ENCODE measurements at places on chromosomes 13 and 19.

GRCh38 chr19:30204721-30205120, 167.5 kb upstream of the ZNF536 start:
- DNase-seq, result no peak

GRCh38 chr19:11435833-11436313, 438 bp downstream of the PRKCSH start:
- no peak for DNase-seq

- DNase-seq, result no peak
These were observed 83.3 kb downstream of the ERCC5 start for GRCh38 chr13:102928941-102929675.

DNA sequence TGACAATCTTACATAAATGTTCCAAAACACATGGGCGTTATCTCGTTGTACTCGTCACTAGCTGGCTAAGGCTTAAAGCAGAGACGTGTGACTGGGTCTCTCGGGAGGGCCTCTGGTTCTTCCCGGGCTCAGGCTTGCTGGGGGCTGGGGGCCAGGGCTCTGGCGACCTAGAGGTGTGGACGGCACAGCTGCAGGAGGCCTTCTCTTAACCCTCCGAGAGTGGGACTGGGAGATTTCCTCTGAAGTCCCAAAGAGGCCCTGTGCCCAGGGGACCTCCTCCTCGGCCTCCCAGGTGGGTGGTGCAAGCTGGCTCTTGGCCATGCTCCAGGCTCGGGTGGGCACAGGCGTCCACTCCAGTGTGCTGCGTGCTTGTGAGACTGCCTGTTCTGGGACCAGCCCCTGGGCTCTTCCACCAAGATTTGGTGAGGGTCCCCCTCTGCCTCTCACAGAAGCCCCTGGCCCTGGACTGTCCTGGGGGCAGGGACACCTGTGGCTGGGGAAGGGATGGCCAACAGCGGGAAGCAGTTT, 2.2 kb downstream of the CAPS start:
- DNase-seq, result no peak

GRCh38 chr13:95784900-95785290, 108.0 kb downstream of the DNAJC3 start:
- DNase-seq, result no peak

GRCh38 chr13:40665126-40666044, 1.1 kb downstream of the FOXO1 start:
- no peak for DNase-seq

DNA sequence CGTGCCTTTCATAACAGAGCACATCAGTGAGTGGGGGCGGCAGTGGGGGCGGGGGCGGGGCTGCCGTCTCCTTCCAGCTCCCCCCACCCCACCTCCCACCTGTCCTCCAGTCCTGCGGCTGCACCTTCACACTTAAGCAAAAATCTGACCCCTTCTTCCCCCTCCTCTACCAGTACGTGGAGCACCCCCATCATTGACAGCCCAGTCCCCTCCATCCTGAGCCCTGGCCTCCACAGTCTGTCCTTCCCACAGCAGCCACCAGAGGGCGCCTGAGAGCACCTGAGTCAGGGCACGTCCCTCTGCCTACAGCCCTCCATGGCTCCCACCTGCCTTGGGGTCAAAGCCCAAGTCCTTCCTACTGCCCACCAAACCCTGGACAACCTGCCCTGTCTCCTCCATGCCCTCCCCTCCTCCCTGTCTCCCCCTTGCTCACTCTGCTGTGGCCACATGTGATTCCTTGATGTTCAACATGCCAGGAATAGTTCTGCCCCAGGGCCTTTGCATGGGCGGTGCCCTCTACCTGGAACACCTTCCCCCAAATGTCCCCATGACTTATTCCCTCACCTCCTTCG, 4.0 kb downstream of the EBI3 start:
- no peak for DNase-seq

- no peak for DNase-seq
These were observed 32.3 kb downstream of the SPATA13 start for GRCh38 chr13:24192811-24193162.

DNA sequence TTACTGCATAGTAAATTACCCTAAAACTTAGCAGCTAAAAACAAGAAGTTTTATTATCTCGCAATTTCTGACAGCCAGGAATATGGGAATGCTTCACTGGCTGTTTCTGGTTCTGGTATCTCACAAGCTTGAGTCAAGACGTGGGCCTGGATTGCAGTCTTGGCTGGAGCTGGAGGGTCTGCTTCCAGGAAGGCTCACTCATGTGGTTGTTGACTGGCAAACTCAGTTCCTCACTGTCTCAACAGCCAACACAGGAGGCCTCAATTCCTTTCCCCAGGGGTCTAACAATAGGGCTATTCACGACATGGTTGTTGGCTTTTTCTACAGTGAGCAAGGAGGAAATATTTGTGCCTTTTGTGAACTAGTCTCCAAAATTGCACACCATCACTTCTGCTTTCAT, 146.3 kb downstream of the GPC5 start:
- DNase-seq, result no peak

- DNase-seq, result no peak
These were observed 12.8 kb upstream of the PEAK3 start for GRCh38 chr19:2294687-2295335.

DNA sequence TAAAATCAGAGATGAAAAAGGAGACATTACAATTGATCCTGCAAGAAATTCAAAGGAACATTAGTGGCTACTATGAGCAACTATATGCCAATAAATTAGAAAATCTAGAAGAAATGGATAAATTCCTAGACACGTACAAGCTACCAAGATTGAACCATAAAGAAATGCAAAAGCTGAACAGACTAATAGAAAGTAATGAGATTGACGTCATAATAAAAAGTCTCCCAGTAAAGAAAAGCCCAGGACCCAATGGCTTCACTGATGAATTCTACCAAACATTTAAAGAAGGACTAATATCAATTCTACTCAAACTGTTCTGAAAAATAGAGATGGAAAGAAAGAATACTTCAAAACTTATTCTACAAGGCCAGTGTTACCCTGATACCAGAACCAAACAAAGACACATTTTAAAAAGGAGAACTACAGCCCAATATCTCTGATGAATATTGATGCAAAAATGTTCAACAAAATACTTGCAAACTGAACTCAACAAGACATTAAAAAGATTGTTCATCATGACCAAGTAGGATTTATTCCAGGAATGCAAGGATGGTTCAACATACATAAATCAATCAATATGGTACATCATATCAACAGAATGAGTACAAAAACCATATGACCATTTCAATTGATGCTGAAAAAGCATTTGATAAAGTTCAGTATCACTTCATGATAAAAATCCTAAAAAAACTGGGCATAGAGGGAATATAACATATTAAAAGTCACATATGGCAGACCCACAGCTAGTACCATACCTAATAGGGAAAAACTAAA, 35.8 kb downstream of the UQCRFS1 start:
- DNase-seq, result no peak

DNA sequence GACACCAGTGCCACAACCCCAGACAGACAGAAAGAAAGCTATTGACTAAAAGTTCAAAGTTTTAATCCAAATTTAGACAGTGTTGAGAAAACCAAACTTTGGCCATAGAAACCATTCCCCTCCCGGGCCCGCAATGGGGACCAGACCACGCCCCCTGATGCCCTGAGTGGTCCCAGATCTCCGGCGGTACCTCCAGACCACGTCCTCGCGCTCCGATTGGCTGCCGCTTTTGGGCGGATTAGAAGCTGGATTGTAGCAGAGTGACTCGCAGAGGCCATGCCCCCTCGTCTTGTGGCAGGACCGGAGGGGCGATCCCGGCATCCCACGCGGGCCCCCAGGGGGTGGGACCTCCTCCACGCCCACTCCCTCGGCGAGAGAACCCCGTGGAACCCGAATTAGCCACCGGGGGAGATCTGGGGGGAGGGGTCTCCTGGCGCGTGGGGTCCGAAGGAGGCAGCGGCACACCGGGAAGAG, 797 bp upstream of the HSD17B14 start:
- peak; percentile 64 for DNase-seq

GRCh38 chr13:74593688-74594087, 459.5 kb upstream of the KLF12 start:
- DNase-seq, result no peak

GRCh38 chr13:83773961-83774360, 108.3 kb downstream of the SLITRK1 start:
- DNase-seq, result no peak

DNA sequence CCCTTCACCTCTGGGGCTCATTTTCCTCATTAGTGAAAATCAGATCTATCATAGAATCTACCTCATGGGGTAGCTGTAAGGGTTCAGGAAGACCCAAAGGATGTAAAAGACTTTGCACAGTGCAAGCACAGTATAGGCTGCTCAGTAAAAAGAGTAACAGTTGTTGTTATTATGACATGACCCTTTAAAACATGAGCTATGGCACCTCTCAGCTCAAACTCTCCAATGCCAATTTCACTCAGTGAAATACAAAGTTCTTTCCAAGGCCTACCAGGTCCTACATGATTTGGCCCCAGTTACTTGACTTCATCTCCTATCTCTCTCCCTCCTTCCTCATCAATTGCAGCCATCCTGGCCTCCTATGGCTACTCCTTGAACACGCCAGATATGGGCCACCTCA, 4.9 kb downstream of the SMG9 start:
- DNase-seq, result no peak
